ENCODE measurements at places on chromosomes 5 and 9.

- no peak for DNase-seq
These were observed 627.2 kb downstream of the CCDC171 start for GRCh38 chr9:16180091-16180490.

DNA sequence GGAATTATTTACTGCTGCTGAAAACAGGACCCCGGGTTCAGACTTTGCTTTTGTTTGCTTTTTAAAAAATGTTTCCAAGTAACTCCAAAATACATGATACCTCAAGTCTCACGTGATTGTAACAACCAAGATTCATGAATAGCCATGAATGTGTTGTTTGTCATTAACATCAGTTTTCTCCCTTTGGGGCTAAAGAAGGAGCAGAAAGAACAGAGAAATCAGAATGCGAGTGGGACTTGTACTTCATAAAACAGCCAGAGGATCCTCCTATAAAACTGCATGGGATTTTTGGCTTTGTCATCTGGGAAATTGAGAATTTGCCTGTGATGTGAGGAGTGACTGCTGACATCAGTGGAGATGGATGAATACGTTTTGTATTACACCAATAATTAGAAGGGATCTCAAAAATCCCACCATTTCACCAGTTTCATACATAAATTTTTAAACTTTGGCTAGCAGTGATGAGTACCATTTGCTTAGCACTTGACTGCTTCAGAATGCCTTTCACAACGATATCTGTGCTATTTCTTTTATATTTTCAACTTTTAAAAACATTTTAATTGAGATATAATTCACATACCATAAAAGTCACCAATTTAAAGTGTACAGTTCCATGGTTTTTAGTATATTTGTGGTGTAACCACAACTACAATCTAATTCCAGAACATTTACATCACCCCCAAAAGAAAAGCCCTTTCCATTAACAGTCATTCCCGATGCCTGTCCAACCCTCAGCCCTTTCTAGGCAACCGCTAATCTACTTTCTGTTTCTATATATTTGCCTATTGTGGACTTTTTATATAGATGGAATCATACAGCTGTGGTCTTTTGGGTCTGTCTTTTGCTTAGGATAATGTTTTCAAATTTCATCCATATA is 126.9 kb upstream of the ANKRD55 start:
- DNase-seq: no peak

- DNase-seq: no peak
These were observed 7.3 kb upstream of the C5orf58 start for GRCh38 chr5:170225326-170226128.

DNA sequence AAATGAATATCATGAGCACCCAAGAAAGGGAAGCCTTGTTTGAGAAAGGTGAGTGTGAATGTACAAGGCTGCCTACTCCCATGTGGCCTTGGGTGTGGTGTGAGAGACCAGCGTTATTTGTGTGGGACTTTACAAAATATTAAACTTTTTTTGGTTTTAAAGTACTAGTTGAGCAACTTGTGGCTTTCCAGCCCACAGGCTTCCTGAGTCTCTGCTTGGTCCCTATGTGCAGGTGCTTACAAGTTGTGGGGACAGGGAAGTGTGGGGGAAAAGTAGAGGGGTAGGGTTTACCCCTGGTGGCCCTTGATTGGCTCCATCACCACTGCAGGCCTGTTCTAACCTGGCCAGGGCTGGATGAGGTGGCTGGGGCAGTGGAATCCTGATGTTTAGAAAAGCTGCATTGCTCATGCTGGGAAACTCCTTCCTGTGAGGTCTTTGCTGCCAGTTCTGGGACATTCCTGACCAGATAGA is 19.7 kb downstream of the PTTG1 start:
- no peak for DNase-seq

DNA sequence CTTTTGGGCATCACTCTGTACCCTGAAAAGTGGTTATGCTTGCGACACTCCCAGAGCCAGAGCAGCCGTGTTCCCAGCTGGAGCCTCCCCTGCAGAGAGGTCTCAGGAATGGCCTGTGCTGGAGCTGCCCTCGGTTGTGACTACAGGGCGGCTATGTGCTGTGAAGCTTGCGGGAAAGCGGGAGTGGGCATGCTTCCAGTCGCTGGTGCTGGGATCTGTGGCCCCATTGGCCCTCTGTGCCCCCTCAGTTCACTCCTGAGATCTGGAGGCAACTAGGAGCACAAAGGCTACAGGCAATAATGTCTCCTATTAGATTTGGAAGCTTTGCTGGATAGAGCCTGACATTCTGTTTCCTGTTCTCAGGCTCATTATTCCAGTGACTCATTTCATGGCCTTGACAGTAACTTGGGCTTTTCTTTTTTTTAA is 56.9 kb downstream of the GPR107 start:
- DNase-seq: no peak

- no peak for DNase-seq
These were observed 118.1 kb downstream of the PRDM6 start for GRCh38 chr5:123207081-123207537.

GRCh38 chr9:91886414-91887076 is 63.5 kb downstream of the ROR2 start:
- DNase-seq: no peak
